ENCODE measurements at places on chromosomes 16 and 17.

DNA sequence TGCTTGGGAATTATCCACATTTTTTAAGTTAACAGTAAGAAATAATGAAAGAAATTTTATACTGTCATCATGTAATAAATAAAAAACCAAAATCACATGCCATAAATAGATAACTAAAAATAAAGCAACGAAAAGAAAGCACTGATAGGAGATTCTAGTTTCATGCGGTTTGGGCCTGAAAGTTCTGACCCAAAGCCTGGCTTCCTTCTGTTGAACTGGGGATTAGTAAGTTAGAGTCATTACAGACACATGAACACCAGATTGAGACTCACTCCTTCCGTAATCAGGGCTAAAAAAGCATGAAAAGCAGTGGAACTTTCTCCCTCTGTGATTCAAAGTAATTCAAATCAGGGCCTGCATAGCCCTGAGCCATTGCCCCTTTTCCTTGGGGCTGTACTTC, 13.2 kb upstream of the SLC6A2 start:
- no peak for DNase-seq

DNA sequence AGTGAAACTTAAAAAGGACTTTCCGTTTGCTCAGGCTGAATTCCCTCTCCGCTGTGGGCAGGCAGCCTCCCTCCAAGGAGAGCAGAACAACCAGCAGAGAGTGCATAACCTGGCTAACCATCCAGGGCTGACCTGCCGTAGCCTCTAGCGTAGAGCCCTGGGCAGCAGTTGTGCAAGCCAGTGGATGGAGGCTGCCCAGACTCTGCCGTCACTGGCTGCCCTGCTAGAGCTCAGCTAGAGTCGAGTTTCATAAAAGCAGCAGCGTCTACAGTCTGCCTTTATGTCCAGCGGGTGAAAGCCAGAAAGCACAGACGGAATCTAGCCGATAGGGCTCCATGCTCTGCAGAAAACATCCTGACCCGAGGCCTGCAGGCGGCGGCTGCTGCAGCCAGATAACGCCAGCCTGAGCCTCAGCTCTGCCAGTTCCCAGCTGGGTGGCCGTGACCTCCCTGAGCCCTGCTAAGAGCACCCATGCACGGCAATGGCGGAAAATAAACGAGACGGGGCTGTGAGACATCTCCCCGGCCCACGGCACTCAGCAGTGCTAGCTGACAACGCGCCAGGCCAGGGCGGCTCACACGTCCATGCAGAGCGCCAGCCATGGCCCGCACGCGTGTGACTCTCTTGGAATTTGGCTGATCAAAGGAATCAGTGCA, 231.3 kb downstream of the ENGASE start:
- DNase-seq: no peak

DNA sequence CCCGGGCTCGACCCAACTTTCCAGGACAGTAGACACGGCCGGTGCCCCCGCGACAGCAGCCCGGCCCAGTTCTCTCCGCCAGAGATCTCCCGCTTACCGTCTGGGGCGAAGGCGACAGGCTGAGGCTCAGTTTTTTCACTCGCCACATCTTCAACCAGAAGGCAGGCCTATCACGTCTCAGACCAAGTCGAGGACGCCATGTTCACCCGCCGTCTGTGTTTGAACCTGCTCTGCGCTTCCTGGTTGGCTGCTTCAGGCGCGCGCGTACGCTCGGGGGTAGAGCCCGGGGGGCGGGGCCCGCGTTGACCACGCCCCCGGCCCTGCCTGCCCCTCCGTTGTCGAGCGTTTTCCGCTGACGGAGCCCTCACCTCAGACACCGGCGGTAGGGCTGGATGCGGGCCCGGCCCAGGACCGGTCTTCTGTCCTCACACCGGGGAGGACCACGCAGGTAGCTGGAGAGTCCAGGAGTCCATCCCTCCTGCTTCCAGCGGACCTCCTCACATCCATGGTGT, at the start of gene SPAG5:
Gene SPAG5 (minus strand): TSS at position 227 of the 512 bp plus-strand sequence. CDS start 79 bp downstream, at position 148.
- DNase-seq: peak; percentile 97

DNA sequence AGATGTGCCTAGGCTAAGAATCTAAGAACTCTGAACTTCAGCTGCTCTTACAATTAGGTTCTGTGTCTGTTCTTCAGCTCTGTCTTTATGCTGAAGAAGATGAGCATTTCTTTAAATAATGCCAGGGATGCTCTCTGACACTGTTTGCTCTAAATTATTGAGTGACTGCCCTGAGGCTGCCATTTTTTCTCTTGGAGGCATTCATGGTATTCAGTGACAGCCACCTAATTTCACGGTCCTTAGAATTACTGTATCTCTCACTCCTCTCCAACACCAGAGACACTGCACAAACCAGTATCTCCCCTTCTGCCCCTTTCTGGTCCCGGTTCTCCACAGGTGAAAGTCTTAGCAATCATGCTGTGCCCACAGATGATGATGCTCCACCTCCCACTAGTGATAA, 123.6 kb upstream of the MPHOSPH6 start:
- DNase-seq: no peak

- DNase-seq: no peak
Observed at GRCh38 chr16:79417601-79418008, 182.9 kb downstream of the MAF start.
